ENCODE measurements at places on chromosomes 2 and 18.

DNA sequence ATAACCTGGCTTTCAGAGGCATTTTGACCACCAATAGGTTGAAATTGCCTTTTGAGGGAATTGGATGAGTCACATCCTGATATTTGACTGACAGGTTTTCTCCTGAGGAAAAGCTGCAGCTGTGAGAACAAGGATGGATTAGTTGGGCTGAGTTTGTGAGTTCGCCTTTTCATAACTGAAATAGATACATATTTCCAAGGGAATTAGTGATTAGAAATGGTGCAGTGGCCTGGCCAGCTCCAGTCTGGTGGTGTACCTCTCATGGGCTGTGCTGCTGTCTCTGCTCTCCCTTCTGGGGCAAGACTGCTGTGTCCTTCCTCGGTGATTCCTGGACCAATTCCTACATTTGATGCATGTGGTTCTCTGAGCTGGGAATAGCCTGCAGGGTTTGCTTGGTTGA is 341.3 kb downstream of the TSN start:
- no peak for DNase-seq

GRCh38 chr2:207227062-207227748 is 61.5 kb upstream of the KLF7 start:
- no peak for DNase-seq

DNA sequence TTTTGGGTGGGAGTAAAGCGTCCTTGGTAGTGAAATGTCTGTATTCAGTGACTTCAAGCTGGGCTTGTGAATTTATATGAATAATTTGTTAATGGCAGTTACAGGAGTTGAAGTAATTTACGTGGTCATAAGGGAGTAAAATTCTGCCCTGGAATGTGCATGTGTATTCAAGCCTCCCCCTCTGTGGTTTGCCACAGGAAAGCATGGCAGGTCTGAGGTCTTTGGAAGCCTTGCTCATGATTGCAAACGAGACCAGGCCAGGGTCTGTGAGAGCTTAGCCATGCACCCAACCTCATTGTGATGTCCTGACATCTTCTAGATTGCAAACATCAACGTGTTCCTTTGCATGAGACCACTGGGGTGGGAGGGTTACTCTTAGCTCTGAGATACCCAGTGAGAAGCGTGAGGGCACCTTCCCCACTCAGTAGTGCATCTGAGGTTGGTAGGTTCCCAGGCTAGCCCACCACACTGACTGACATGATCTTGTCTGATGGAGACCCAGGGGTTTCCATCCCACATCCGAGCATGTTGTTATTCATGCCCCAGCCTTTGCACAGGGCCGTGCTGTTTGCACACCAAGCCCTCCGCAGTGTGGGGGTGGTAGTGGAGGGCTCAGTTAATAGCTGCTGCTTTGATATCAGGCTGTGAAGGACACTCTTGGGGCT is 216.5 kb downstream of the KLHL29 start:
- DNase-seq, result no peak

DNA sequence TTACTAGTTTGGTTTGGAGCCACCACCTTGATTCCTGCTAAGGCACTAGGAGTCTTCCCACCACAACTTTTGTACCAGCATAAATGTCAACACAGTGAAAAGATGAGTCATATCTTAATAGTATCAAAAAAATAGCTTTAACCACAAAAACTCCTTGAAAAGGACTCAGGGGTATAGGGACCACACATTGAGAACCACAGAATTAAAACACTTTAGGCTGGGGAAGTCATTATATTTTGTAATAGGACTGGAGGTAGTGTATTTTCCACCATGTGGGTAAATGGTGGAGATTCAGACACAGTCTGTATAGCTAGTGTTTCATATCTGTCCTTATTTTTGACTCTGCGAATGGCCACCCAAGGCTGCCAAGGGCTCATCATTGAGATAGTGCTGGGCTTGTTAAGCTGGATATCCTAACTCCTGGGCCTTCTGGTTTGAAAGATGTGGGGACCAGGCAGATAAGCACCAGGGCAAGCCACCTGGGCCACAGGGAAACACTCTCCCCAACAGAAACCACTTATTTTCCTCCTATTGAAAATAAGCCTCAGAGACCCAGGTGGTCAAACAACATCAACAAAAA is 19.1 kb upstream of the FHL2 start:
- no peak for DNase-seq

GRCh38 chr2:237943395-237944094 is 23.3 kb upstream of the UBE2F start:
- no peak for DNase-seq

DNA sequence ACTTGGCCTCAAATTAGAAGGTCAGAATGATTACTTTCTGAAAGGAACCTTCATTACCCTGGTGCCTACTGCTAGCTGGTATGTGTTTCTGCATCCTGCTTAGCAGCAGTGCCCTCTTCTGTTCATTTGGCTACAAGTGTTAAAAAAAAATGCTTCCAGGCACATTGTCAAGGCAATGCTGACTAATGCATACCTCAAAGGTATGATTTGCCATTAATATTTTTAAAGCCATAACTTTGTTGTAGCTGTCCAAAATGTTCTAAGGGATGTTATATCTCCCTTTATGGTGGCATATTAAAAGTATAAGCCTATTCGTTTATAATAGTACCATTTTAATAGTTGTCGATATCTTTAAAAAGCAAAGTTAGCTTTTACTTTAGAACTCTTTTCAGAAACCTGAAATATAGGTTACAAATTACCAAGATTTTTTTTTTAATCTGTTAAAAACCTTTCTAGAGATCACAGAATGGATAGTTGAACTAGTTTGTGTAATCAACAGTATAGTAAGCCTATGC is 52.0 kb upstream of the FAM171B start:
- DNase-seq, result no peak

DNA sequence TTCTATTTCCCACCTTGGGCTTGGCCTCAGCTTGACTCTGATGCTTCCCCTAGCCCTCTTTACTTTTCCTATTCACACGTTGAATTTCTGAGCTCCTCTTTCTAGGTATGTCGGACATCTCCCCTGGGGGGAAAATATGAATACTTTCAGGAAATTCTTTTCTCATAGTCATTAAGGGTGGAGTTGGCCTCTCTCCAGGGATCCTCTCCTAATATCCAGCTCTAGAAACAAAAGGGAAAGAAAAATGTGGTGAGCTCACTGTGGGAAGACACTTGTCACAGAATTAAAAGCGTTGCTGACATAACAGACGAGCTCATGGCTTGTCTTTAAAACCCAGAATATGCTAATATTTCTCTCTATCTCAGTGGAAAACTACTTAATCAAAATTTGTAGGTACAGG is 132.7 kb upstream of the MEX3C start:
- DNase-seq, result no peak

GRCh38 chr2:75894170-75894569 is 183.5 kb upstream of the GCFC2 start:
- no peak for DNase-seq

- no peak for DNase-seq
These were observed 32.6 kb upstream of the SLC40A1 start for GRCh38 chr2:189613077-189613636.

DNA sequence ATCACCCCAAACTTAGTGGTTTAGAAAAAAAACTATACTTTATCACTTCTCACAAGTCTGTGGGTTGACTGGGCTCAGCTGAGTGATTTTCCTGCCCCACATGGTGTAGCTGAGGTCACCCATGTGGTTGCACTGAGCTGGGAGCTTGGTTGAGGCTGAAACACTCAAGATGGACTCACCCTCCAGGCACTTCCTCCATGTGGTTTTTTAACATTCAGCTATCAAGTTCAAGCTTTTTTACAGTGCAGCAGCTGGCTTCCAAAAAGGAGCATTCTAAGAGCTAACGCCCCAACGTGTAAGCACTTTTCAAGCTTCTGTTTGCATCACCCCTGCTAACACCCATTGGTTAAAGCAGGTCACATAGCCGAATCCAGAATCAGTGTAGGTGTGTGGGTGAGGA is 105.9 kb upstream of the CREB1 start:
- peak; percentile 33 for DNase-seq

- DNase-seq, result no peak
These were observed 4.3 kb upstream of the NEUROD1 start for GRCh38 chr2:181684454-181685149.

GRCh38 chr2:38191516-38191915 is 115.6 kb upstream of the CYP1B1 start:
- DNase-seq, result no peak

- DNase-seq, result no peak
These were observed 458.4 kb downstream of the THSD7B start for GRCh38 chr2:137223722-137224121.

- DNase-seq, result no peak
These were observed 26.8 kb downstream of the SH3YL1 start for GRCh38 chr2:236993-237539.

DNA sequence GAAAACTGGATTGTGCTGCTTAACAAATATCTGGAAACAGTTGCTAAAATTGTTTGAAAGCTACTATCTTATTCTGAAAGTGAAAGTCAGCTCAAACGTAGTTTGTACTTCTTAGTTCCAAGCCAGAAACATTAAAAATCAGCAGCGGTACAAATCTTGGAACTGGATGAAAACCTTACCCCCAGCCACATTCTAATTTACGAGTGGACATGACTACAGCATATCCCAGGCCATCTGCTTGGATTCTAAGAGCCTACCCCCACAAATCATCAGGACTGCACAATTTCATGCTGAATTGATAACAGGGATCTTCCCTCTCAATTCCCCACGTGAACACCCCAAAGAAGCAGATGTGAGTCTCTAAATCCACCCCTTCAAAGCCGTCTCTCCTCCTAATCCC is 158.7 kb upstream of the NCKAP5 start:
- DNase-seq, result no peak

GRCh38 chr2:127423880-127424279 is 5.7 kb downstream of the PROC start:
- no peak for DNase-seq

GRCh38 chr2:198287706-198288105 is 483.3 kb downstream of the PLCL1 start:
- DNase-seq, result no peak

DNA sequence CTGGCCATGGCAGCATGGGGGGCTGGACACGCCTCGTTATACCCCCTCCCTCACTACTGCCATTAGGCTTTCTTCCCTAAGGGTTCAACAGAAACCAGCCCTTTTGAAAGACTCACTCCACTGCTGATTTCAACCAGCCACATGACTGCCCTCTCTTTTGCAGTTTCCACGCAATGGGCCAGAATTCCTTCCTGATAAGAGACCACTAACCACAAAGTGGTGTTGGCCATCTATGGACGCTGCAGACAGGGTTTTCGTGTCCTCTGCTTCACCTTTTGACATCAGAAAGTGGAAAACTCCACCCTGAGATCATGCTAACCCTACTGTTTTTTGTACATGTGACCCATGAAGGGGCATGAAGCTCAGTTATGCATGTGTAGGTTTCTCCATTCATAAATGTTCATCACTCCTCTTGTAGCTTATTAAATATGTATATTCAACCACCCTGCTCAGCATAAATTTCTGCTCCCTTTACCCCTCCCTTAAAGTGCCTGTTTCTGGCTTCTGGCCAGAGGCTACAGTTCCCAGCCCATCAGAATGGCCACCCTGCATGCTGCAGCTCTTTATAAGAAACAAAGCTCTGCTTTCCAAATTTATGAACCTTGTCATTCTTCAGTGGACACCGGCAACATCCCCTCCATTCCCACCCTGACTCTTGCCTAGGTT is 106.6 kb upstream of the MSH6 start:
- no peak for DNase-seq
